Fibroblast of mammary gland (primary cell): ENCODE measurements at places on chromosomes 2 and 18.

GRCh38 chr2:230938098-230938497, 13.1 kb upstream of the GPR55 start:
- DNase-seq = no peak

- DNase-seq = no peak
These were observed 149.3 kb upstream of the AQP4 start for GRCh38 chr18:27014841-27015240.

GRCh38 chr2:109347626-109348025, 218.6 kb downstream of the SH3RF3 start:
- no peak for DNase-seq

- DNase-seq = peak; percentile 8
These were observed 283.4 kb downstream of the CLIP4 start for GRCh38 chr2:29398384-29399237.

DNA sequence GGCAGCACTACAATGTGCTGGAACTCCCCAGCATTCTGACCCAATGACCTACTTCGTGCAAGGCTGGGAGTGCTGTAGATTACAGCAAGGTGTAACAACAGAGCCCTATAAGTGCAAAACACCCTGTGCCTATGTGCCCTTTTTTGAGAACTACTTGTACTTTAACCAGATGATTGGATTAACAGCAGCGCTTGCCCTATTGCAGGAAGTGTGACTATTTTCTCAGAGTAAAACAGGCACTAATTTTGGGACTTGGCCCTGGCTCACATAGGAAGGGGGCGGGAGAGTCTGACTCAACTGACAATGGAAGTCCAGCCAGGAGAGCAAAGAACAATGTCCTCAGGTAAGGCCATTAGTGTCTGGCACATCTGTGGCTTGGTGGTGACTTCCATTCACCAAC, 35.6 kb upstream of the RNF125 start:
- no peak for DNase-seq

DNA sequence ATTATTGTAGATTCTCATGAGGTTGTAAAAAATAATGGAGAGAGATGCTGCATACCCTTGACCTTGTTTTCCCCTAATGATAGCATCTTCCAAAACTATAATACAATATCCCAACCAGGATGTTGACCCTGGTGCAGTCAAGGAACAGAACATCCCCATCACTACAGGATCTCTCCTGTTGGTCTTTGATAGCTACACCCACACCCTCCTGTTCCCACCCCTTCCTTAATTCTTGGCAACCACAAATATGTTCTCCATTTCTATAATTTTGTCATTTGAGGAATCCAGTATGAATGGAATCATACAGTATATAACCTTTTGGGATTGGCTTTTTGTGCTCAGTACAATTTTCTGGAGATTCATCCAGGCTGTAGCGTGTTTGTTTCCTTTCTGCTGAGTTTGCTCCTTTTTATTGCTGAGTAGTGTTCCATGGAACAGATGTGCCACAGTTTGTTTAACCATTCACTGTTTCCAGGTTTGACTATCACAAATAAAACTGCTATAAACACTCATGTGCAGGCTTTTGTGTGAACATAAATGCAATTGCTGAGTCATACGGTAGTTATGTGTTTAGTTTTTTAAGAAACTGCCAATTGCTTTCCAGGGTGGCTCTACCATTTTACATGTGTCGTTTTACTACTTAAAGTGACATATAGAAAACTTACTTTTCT, 22.2 kb downstream of the MCFD2 start:
- peak; percentile 49 for DNase-seq

- no peak for DNase-seq
These were observed 167.7 kb upstream of the SERPINE2 start for GRCh38 chr2:224206816-224207215.

GRCh38 chr18:24915547-24915946, 436.4 kb downstream of the ZNF521 start:
- DNase-seq = peak; percentile 70

DNA sequence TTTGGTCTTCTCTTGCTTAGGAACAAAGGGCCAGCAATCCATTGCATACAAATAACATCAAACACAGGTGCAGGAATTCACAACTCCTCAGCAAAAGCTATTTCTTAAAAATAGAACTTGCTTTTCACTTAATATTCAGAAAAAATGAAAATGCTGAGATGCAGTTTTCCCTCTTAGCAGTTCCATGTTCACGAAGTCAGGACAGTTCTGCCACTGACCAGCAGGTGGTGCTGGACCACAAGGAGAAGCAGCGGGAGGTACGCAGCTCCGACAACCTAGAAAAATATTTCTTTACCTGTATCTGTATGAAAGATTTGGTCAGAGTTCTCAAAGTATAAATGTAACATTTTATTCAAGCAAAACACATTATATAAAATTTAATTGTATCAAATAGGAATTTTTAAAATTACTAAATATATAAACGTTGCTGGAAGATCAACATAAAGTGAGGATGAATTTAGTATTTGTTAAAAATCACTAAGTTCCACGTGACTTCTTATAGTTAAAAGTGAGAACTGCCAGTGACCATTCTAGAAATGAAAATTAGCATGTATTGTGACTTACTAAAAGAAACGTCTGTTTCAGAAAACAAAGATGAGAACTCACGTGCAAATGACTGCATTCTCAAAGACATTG, 48.8 kb downstream of the ADNP2 start:
- peak; percentile 74 for DNase-seq

DNA sequence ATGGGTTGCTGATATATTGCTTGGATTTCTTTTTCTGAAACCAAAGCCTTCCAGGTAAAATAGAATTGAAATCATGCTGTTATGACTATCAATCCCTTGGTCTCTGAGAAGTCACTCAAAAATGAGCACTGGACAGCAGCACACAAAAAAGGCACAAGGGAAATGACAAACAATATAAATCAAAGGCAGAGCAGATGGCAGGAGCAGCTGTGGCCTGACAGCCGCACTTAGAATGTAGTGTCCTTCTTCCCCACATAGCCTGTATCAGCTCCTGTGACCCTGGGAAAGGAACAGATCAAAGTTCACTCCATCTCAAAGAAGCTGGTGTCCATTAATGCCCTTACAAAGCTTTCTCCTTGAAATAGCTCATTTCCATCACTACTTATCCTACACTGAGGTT, 326.7 kb downstream of the SUCLG1 start:
- DNase-seq = no peak

DNA sequence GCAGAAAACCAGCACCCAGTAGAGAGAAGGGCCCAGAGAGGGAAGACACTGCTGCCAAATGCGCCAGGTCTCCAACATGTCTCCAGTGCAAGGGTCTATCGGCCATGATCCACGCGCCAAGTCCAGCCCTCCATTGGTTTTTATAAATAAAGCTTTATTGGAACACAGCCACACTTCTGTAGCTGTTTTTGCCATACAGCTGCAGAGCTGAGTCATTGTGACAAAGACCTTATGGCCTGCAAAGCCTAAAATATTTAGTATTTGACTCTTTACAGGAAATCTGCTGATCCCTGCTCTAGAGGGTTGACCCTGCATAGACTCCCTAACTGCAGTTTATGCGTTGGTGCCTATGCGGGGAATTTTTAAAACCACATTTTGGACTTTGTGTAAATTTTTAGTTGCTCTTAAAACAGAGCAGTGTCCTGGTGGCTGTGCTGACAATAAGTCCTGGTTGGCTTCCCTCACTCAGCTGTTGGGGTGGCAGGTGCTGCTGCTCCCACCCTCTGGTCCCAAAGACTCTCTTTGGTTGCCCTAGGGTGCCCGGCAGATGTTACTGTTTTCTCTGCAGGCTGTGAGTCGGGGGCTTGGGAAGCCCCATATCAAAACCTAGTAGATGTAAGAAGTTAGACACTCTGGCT, 154.9 kb downstream of the CTIF start:
- peak; percentile 67 for DNase-seq

- DNase-seq = peak; percentile 34
These were observed 2.7 kb downstream of the GEN1 start for GRCh38 chr2:17756668-17757067.

GRCh38 chr2:214482728-214483127, 71.9 kb downstream of the VWC2L start:
- DNase-seq = no peak

DNA sequence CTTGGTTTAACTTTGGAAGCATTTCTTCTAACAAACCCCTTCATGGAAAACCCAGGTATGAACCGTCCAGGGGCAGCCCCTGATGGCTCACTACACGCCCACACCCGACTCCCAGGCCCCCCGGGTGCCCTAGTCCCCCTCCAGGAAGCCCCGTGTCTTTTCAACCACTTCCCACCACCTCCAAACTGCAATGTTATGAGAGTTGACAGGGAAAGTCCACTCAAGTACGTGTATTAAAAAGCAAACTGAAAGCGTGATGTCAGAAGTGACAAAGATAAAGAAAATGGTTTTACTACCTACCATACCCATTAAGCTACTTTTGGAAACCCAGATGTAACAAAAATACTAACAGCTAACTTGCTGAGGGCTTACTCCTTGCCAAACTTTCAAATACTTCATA, 51.5 kb downstream of the L3MBTL4 start:
- no peak for DNase-seq

- DNase-seq = no peak
These were observed 178.8 kb upstream of the RAB6C start for GRCh38 chr2:129800686-129801085.

- no peak for DNase-seq
These were observed 15.9 kb downstream of the LTBP1 start for GRCh38 chr2:32962690-32963089.

DNA sequence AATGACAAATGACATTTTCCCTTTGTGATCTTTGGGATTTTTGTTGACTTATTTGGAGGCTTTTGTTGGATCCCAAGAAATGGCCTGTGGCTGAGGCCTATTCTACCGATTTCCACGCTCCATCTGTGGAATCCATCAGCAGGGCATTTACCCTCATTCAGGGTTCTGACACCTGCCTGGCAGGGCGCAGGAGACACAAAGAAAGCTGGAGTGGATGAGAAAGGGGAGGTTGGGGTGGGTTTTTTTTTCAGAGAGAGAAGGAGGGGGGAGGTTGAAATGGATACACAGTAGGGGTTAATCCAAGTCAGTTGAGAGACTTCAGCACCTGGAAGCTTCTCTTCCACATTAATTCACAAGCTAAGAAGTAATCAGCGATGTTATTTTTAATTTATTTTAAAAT, 59.7 kb downstream of the PAX3 start:
- no peak for DNase-seq

GRCh38 chr2:68789603-68790002, 55.0 kb downstream of the ARHGAP25 start:
- no peak for DNase-seq

DNA sequence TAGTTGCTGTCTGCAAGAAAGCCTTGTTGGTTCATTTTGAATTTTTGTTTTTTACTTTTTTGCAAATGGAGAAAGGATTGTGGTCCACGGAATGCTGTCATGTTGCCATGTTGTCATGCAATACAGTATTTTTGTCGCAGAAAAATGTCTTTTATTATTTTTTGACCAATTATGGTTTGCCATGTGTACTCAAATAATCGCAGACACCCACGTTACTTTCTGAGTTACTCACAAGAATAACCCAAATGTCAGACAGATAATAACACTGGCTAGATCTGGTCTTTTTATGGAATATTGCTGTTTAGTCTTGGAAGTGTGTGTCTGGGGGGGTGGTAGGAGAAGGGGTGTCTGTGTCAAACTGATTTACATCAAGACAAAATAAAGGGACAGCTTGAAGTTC, 188.9 kb downstream of the LTBP1 start:
- peak; percentile 50 for DNase-seq

DNA sequence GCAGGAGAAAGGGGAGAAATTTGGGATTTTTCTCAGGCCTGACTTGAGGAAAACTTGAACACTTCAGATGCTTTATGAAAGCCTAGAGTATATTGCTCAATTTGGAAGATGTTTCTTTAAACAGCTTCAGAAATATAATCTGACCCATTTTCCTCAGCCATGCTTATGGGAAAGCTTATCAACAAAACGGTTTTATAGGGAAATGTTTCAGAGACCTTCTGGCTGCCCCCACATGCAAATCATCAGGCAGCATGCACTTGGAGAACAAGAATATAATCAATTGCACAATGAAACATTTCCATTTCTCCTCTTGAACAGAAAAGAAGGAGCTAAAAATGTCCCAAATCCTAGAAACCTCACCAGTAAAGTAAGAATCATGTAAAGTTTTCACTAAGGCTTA, 411.2 kb upstream of the ETAA1 start:
- no peak for DNase-seq

DNA sequence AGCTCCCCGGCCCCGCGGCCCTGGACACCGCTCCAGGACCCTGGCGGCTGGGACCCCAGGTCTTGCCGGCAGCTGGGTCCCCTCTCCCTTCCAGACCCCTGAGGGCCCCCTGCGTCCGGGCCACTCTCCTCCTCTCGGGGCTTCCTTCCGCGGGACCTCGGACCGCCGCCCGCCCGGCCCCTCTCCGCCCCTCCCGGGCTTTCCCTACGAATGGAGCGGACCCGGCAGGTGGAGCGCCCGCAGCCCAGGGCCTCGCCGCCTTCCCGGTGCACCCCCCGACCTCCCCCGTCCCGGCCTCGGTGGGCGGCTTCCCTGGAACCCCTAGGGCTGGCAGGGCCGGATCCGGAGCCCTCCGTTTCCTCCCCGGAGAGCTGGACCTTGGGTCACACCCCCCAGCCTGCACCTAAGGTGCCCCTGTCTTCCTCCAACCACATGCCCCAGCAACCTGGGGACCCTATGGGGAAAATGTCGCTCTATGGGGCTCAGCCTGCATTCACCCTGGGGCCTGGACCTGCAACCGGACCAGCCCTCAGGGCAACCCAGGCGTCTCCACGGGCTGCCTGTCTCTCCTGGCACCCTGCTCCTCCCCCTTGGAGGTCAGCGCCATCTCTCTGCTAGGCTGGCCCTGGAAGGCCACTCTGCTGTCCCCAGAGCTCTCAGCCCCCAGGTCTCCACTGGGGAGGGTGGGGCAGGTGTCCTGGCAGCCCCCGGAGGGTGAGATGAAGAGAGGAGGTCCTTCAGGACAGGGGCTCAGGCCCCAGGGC, 730 bp downstream of the B3GNT7 start:
- no peak for DNase-seq

DNA sequence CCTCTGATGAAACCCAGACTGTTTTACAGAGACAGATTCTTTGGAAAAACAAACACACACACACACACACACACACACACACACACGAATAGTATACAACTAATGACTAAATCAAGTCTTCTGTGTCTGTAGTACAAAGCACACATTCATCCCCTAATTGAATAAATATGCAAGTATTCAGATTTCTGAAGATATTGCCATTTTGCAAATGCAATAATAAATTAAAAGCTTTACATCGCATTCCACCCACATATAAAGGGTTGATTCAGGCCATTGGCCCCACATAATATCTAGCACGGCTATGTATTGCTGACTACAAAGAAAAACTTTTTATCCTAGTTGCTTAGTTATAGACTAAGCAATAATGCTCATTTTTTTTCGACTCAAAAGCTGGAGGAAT, 86.2 kb downstream of the PAX3 start:
- DNase-seq = no peak
